Inflammatory macrophage (primary cell): ENCODE measurements at places on chromosomes 7 and 10.

DNA sequence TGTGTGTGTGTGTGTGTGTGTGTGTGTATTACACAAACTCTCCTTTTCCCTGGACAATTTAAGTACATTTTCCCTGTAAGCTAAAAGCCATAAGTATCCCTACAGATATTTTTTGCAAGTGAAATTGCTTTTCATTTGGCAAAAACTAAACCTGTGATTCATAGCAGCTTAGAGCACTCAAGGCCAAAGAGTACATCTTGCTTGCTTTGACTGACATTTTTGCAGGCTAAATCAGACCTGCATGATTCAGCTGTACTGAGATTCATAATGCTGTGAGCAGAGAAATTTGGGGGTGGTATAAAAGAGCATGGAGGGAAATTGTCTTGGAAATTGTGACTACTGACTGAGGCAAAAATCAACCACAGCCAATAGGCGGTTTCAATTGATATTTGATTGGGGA is 500.4 kb downstream of the GFRA1 start:
- DNase-seq, result no peak

DNA sequence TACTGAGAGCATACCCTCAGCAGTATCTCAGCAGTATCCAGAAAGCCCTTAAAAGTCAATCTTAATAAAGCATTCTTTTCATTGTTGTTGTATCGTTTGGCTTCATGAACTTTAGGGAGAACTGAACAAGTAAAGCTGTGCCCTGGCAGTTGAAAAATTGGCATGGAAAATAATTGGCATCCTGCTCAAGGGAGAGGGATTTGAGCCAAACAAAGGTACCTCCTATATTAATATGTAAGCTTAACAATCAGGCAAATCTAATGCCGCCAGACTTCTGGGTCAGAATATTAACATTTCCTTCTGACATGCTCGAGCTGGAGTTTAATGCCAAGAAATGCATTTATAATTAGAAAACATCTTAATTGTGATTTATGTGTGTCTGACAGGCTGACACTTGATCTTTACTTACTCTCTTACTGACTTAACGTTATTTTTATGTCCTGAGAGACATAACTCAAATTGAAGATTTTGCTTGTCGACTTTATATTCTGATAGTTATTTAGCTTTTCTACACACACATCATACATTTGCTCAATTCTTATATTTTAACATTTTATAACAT is 42.1 kb upstream of the PCDH15 start:
- DNase-seq, result no peak

- no peak for DNase-seq
Observed at GRCh38 chr10:68171539-68172080, 60.3 kb downstream of the ATOH7 start.

DNA sequence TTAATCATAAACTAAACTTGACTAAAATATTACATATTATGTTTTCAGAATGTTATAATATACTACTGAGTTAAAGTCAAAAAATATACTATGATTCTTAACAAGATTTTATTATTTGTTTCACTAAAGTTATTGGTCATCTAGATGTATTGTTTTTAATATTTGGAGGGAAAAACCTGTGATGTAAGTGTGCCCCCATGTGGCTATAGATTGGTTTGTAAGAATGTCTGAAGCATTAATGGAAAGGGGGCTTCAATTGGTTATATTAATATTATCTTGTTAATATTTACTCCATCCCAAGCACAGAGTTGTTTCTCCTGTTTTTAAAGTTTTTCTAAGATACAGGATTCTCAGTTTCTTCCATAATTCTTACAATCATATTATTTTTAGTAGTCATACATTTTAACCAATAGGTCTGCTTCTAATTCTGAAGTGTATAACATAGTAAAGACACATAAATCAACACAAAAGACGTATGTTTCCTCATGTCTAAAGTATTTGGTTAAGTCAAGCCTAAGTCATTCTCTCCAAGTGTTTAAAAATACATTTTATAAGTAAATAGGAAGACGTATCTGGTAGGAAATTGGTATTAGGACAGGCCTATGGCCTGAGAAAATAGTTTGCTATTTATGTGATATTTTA is 58.0 kb downstream of the GNAT3 start:
- peak; percentile 49 for DNase-seq

GRCh38 chr10:95354110-95354509 is 63.3 kb upstream of the PDLIM1 start:
- DNase-seq, result no peak

- no peak for DNase-seq
Observed at GRCh38 chr10:117160567-117160966, 22.5 kb upstream of the VAX1 start.

- no peak for DNase-seq
Observed at GRCh38 chr10:131855461-131856401, 45.1 kb upstream of the PPP2R2D start.

- DNase-seq, result no peak
Observed at GRCh38 chr7:3895341-3896116, 594.5 kb downstream of the SDK1 start.

DNA sequence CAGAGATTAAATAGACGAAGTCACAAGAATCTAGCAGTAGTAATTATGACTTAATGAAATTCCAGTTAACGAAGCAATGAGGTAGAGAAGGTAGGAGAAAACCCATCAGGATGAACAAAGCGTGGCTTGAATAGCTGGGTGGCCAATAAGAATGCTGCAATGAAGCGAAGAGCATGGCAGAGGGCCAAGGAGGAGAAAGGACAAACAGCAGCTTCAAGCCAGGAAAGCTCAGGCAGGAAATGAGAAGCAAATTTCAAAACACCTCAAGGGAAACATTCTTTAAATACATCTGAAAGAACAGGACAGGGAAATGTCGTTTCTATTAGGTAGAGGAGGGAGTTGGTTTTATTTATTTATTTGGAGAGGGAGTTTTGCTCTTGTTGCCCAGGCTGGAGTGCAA is 122.5 kb downstream of the KIAA1217 start:
- no peak for DNase-seq

DNA sequence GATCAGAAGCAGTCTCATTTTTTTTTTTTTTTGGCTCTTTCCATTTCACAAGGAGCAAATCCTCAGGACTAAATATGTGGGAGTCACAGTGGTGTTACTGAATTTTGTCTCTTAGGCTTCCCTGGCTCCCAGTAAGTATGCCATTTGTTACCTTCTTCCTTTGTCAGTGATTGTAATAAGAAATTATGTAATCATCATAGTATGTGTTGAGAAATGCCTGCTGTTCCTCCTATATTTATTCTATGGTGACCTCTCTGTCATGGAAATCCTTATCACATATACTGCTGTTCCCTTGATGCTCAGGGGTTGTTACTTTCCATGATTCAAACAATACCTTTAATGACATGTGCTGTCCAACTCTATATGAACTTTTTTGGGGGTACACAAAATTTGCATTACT is 4.8 kb upstream of the OR9A4 start:
- DNase-seq, result peak; percentile 35

GRCh38 chr7:149729586-149729982 is 43.8 kb downstream of the ZNF467 start:
- DNase-seq, result no peak

DNA sequence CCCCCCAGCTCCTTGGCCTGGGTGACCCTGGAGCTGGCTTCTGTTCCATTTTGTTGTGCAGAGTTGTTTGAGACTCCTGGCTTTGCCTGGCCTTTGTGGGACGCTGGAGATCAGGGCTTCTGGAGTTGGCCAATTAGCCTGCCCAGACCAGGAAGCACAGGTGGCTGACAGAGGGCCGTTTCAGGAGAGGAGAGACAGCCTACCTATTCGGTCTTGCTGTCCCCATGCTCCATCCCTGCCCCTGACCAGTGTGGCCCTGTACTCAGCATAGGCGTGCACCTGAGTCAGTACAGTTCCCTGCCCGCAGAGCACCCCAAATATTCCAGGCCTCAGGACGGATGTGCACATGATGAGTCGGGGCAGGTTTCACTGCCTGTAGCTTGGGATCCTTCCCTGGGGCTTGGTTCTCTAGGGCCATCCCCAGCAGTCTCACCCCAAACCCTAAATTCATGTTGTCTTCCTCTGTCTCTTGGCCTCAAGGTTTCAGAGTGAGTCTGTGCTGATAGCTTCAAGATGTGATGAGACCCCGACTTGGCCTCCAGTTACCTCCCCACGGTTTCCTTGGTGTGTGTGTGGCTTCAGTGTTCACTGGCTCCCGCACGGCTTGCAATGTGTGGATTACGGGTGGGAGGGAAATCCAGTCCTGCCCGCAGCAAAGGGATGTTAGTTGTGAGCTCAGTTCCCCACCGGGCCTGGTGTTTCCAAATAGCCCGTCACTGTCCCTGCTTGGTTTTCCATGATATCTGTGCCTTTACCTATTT is 44.7 kb downstream of the HTRA1 start:
- DNase-seq, result no peak

DNA sequence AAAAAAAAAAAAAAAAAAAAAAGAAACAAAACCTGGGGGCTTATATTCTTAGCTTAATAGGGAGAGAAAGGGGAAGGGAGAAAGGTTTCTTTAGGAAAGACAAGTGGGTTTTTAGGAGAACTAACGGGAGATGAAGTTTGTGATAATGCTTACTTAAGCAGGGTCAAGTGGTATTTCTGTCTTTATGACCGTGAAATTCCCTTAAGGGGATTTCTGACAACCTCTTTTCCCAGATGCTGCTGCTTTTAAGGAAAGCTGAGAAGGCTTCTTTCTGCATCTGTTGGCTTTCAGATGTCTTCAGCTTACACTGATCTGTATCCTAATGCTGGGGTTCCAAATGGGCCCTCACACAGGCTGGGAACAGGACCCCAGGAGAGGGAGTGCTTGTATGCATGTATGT is 42.6 kb downstream of the ADAMTS14 start:
- no peak for DNase-seq

DNA sequence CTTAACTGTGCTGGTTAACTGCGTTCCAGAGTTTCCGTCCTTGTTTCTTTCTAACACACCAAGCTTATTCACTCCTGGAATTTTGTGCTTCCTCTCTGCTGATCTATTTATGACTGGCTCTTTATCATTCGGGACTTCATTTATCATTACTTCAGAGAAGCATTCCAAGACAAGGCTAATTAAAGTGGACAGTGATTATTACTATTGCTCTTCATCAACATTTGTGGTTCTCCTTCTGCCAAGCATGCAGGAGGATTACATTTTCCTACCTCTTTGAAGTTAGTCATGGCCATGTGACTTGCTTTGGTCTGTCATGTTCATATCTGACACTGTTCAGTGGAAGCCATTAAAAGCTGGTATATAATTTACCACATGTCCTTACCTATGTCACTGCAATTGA is 172.4 kb upstream of the AGR3 start:
- no peak for DNase-seq

GRCh38 chr7:80127412-80128160 is 7.0 kb upstream of the GNAI1 start:
- no peak for DNase-seq

DNA sequence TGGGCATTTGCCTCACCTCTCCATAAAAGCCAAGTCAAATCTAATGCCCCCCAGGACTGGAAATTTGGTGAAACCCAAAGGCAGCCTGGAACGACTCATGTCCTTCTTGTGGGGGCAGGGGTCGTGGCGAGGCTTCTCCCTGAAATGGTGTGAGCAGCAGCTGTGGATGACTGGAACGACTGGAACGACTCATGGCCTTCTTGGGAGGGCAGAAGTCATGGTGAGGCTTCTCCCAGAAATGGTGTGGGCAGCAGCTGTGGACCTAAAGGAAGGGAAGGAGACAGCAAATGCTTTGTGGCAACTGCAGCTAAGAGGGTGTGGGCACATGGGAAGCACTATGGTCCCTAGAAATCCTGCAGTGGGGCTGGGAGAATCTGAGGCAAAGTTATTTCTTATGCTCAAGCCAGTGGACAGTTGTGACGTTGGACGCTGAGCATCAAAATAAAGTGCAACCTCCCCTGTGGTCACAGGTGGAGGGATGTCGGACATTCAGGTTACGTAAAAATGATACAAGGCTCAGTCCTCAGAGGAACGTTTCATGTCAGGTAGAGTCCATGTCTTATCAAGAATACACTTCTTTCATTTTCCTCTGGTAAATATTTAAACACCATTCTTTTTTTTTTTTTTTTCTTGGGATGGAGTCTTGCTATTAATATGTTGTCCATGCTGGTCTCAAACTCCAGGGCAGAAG is 107.0 kb upstream of the KIF5B start:
- no peak for DNase-seq

- DNase-seq, result no peak
Observed at GRCh38 chr10:10792681-10793080, 225.0 kb upstream of the CELF2 start.

- DNase-seq, result no peak
Observed at GRCh38 chr7:47361236-47361635, 220.7 kb downstream of the TNS3 start.

DNA sequence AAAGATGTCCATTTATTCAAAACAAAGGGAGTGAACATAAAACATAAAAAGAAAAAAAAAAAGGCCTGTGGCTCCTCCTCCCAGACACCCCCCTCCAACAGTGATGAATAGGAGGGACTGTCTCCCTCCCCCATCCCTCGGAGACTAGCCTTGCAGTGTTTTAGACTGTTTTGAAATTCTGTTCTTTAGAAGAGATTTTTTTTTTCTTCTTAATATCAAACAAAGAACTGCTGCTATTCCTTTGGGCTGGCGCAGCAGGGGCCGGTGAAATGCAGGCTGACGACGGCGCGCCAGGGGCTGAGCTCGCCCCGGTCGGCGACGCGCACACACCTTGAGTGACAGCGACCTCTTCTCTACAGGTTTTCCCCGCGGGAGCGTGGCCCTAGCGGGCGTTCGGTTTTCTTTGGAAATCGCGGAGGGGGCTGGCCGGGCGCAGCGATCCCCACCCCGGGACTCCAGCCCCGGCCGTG is at the start of gene LANCL2:
TSS of gene LANCL2 (plus strand) at position 133 of the 470 bp plus-strand sequence. CDS start 689 bp downstream, outside the sequence.
- DNase-seq, result peak; percentile 7

DNA sequence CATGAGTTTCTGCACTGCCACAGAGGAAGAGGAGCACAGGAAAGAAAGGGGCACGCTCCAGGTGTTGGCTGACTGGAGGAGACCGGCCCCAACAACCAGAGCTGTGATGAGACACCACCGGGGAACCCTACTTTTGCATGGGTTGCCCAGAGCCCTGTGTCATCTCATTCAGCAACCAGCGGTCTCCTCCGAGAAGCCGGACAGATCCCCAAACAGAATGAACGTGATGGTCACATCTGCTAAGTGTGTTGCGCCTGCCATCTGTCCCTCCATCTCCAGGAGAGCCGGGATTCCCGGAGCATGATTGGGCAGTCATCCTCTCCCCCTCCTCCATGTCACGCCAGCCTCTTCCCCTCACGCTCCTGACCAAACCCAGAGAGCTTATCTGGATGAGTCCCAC is 22.9 kb downstream of the PARP12 start:
- no peak for DNase-seq

DNA sequence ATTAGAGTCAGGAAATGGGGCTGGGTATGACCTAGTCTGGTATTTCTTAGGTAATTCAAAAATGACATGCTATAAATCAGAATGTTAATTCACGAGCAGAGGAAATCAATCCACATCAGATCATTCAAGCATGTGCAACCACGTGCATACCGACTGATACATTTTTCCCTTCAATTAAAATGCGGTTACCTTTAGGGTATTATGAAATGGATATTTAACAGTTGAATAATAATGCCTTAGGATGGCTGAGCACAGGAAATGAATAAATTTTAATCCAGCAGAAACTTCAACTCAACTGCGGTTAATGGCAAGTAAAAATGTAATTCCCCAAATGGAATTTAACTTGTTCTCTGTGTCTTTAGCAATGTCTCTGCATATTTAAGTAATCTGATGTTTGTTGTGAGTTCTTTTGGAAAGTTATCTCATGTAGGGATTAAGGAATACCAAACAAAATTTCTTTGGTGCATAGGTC is 9.2 kb downstream of the CPA2 start:
- DNase-seq, result no peak

GRCh38 chr7:147170341-147171012 is 1053.9 kb downstream of the CNTNAP2 start:
- no peak for DNase-seq
